ENCODE measurements at places on chromosomes 7 and 10.

DNA sequence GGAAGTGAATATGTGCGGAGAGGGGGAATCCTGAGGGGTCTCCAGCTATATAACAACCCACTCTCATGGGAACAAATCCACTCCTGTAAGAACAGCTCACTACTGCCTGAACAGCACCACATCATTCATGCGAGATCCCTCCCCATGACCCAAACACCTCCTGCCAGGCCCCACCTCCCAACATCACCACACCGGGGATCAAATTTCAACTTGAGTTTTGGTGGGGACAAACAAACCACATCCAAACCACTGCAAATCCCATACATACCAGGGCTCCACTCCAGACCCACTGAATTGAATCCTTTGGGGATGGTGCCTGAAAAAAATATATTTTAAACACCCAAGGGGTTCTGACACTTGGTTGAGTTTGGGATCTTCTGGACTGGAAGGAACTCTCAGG lies 181.5 kb upstream of the PLXNA4 start:
- no peak for DNase-seq

- no peak for DNase-seq
Observed at GRCh38 chr10:78572565-78572964, 496.2 kb upstream of the ZMIZ1 start.

- no peak for DNase-seq
Observed at GRCh38 chr7:86963599-86964230, 95.7 kb downstream of the ELAPOR2 start.

DNA sequence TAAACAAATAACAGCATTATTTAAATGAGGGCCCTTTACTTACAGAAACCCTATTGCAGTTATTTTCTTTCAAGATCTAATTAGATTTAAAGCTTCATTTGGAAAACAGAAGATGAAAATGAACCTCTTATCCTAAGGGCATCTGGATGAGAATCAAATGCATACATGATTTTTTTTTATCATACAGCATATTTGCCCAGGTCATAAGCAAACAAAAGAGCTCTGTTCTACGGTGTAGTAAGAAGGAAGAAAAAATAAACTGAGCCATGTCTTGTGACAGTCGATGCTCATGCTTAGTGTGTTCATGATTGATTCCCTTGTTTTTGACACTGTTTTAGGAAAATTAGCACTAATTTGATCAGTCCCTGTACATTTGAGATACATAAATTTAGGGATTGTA lies 202.6 kb upstream of the RNF32 start:
- no peak for DNase-seq

- DNase-seq = no peak
Observed at GRCh38 chr7:38728145-38728544, 97.0 kb upstream of the AMPH start.

DNA sequence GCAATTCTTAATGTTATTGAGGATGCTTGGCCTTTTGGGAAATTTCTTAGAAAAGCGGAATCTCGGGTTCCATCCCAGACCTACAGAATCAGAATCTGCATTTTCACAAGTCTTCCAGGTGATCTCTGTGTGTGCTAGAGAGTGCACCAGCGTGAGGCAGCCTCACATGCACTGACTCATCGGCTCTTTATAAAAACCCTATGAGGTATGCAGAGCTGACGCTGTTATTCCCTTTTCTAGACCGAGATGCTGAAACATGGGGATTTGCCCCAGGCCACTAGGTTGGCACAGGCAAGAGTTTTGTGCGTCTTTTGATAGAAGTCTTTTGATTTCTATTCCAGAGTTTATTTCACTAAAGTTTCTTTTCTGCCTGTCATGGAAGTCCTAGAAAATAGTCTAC lies 61.2 kb downstream of the CDCA7L start:
- no peak for DNase-seq

- DNase-seq = no peak
Observed at GRCh38 chr7:156368053-156368843, 272.3 kb upstream of the RNF32 start.

- no peak for DNase-seq
Observed at GRCh38 chr10:114506871-114507385, 102.6 kb upstream of the AFAP1L2 start.

DNA sequence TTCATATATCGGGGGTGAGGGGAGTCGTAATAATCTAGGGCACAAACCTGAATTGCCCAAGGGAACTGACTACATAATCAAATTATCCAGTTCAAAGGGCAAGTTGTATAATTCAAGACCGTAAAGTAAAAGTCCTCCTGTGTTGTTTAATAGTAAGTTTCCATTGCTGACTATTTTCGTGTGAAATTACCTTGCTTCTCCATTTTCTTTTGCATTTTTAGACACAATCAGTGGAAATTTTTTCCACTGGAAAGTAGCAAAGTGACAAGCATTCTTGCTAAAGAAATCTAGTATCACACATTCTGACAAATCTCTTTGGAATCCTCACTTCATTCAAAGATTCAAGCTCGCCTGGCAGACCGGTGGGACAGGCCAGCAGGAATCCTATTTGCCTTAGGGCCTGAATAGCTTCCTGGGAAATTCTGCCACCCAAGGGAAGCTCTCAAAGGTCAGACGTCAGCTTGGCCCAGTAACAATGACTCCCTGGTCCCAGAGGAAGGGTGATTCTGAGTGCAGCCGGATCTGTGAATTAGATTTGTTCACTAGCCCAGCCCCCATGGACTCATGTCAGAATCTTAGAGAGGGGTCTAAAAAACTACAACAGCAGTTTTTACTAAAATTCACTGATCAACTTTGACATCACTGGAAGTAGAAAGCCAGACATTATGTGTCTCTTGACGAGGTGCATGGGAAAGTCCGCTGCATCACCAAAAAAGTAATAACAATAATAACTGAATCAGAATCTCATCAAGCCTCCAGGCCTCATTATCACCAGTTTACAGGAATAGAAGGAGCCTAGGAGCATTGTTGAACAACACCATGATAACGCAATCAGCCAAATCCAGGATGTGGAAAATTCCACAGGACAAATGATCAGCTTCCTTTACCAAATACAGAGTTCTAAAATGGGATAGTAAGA lies 161.0 kb downstream of the SKIDA1 start:
- no peak for DNase-seq

- no peak for DNase-seq
Observed at GRCh38 chr10:112356686-112357085, 17.2 kb upstream of the ACSL5 start.

- no peak for DNase-seq
Observed at GRCh38 chr7:47329320-47329926, 252.5 kb downstream of the TNS3 start.

- DNase-seq = peak; percentile 21
Observed at GRCh38 chr10:113322843-113323242, 230.0 kb upstream of the HABP2 start.

DNA sequence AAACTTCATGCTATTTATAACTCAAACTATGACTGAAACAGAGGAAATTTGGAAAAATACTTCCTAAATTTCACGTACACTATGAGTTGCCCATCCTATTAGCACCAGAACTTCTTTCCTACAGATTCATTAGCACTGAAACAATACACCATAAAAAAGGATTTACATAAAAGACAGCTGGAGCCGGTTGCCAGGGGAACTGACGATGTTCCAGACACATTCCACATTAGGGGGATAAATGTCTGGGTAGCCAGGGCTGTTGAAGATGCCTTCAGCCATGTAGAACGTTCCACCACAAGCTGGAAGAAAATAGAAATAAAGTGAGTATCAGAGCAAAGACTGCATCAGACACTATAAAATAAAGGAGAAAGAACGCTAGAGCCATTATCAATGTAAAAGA lies 129.8 kb upstream of the RSU1 start:
- DNase-seq = no peak

GRCh38 chr7:13800694-13801448 lies 188.6 kb downstream of the ETV1 start:
- no peak for DNase-seq

Measured in amygdala (tissue), 56 donors.